ENCODE measurements at places on chromosomes 13 and 19.
A peak's percentile ranks its signal among the peaks of the same experiment; 100 is the strongest.

- DNase-seq, result no peak
Measured at GRCh38 chr13:42895776-42896175, 96.3 kb downstream of the EPSTI1 start.

DNA sequence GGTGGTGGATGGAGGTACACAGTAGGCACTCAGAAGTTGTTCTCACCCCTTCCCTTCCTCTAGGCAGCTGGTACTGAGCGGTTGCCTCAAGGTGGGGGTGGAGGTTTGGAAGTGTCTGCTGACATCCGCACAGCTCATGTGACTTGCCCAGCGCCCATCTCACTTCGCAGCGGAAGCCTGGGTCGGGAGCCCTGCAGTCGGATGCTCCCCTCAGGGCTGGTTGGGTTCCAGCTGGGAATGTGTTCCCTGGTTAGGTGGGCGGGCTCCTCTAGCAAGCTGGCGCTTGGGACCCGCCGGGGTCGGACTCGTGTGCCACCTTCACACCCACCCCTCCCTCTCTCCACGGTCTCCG, 10.2 kb downstream of the PPP1R37 start:
- no peak for DNase-seq

DNA sequence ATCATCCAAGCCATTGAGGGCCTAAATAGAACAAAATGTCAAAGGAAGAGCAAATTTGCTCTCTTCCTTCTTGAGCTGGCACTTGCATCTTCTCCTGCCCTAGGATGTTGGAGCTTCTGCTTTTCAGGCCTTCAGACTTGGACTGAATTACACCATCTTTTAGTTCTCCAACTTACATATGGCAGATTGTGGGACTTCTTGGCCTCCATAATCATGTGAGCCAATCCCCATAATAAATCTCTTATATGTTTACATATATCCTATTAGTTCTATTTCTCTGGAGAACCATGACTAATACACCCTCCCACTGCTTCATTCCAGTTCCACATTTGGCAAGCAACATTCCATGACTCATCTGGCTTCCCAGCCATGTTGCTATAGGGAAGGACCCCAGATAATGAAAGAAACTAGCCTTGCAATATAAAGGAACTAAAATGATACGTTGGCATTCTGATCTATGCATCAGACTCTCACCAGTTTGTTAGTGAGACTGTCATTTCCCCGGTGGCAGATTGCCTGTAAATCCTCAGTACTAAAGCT, 11.0 kb upstream of the ACOD1 start:
- DNase-seq, result no peak

DNA sequence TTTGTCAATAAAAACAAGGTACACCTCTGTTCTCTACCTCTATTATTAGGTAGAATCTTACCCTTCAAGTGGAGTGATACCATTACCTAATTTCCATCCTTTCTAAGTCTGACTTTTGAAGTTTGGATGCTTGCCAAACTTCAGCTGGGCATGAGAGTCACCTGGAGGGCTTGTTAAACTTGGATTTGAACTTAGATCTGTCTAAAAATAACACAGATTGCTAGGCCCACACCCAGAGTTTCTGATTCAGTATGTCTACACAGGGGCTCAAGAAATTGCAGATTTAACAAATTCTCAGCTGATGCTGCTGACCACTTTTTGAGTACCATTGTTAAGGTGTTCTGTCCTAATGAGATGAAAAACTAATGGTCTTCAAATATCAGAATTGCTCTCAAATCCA, 512.2 kb downstream of the LMO7 start:
- no peak for DNase-seq

GRCh38 chr19:8592231-8593009, 15.2 kb upstream of the MYO1F start:
- peak; percentile 99 for DNase-seq

- DNase-seq, result no peak
Measured at GRCh38 chr19:36244066-36244465, 29.2 kb downstream of the ZNF146 start.

DNA sequence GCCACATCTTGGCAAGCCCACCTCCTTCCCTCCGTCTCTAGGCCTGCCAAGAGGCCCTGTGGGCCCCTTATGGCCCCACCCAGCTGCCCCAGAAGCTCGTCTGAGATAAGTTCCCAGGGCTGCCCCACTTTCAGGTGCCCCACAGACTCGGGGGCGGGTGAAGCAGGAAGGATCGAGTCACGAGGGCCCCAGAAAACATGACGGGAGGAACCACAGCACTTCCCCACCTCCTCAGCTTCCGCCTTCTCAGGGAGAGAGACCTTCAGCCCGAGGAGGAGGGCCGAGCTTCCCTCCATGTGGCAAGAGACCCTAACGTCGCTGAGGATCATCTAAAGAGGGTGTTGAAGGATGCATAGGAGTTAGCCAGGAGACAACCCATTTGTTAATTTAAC, 4.5 kb upstream of the IL12RB1 start:
- DNase-seq, result peak; percentile 91

GRCh38 chr13:99191900-99192399, 8.7 kb upstream of the UBAC2 start:
- DNase-seq, result no peak

GRCh38 chr13:37192956-37193355, 87.5 kb upstream of the CSNK1A1L start:
- DNase-seq, result no peak

- no peak for DNase-seq
Measured at GRCh38 chr13:48162217-48162616, 67.3 kb upstream of the MED4 start.

- DNase-seq, result no peak
Measured at GRCh38 chr19:20256606-20257005, 89.6 kb downstream of the ZNF486 start.

DNA sequence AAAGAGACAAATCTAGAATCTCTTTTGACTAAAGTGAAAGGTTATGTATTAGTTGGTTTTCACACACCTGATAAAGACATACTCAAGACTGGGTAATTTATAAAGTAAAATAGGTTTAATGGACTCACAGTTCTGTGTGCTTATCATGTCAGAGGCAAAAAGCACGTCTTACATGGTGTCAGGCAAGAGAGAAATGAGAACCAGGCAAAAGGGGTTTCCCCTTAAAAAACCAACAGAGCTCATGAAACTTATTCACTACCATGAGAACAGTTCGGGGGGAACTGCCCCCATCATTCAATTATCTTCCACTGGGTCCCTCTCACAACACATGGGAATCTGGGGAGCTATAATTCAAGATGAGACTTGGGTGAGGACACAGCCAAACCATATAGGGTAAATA, 486.8 kb downstream of the DACH1 start:
- no peak for DNase-seq

GRCh38 chr13:51035978-51036377, 75.1 kb downstream of the C13orf42 start:
- DNase-seq, result no peak

DNA sequence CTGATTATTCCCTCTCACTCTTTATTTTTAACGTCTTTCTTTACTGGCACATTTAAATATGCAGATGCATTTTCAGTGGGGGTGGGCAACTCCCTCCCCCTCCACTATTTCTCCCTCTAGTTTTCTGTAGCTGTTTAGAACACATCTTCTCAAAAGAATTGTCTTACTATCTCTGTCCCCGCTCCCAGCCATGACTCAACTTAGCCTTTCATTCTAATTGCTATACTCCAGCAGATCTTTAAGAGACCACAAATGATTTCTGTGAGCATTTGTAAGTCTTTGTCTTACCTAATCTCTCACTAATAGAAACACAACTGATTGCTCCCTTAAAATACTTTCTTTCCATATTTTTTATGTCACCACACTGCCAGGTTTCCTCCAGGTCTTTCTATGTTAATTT, 350.9 kb downstream of the SPRY2 start:
- no peak for DNase-seq

GRCh38 chr19:11978492-11979100, 13.8 kb downstream of the ZNF763 start:
- no peak for DNase-seq

- no peak for DNase-seq
Measured at GRCh38 chr19:48452289-48453190, 2.8 kb upstream of the KCNJ14 start.

- peak; percentile 21 for DNase-seq
Measured at GRCh38 chr19:33376941-33377557, 3.5 kb downstream of the CEBPG start.

DNA sequence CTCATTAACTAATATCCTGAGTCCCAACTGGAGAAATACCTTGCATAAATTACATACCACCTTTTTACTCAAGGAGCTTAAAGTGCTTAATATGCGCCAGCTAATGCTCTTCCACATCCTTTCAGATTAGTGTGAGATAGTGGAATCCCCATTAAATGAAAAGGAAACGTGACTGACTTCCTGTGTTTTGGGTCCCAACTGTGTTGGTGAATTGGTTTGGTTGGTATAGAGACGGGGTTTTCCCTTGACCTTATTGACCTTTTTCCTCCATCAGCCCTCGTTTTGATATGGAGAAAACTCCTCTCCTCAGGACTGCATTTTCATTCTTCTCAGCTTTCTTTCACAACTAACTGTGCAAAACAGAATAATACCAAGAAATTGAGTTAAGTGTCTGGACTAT, 163.5 kb downstream of the PAN3 start:
- DNase-seq, result no peak

DNA sequence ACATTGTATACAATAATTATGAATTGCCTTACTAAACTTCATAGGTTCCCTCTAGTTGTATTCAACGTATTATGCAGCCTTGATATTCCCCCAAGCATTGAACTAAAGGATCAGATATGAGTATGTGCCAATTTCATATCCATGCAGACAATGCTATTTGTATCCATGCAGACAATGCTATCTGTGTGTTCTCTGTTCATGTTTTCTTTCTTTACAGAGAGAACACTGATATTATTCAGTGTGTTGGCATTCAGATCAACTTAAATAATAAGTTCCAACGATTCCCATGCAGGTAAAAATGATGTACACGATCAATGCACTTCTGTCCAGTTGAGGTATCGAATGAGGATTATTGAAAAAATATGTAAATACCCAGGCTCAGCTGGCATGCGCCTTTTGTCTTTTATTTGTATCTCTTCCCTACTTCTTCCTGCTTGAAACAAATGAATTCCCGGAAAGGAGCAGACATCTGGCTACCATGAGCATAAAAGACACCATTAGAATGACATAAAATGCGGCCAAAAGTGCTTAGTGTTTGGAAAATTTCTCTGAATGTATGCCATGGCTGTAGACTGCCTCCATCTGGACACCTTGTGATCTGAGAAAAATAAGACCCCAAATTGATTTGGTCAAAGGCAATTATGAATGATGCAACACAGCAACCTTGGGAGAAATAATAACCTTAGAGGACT, 731.5 kb downstream of the SLITRK1 start:
- no peak for DNase-seq
